Activated T-helper 1 cell treated with anti-CD3 and anti-CD28 coated beads, Interleukin-12 subunit alpha, Interleukin-12 subunit beta, Interleukin-2, Interleukin-4 antibody, amounts not matched to agents 30 ng/mL and 10 ng/mL and 1 ng/mL, durations not matched to agents 14 hours and 24 hours and 36 hours (primary cell): ENCODE measurements at places on chromosomes 16 and 17.

GRCh38 chr17:29731589-29731929 lies 108.8 kb upstream of the CORO6 start:
- H3K27me3 ChIP-seq, result no peaks in the 10 kb centered on the region
- DNase-seq, result no peak
- H3K36me3 ChIP-seq, result peaks cover 15% of the 10 kb centered on the region
- peaks cover 46% of the 10 kb centered on the region for H3K4me1 ChIP-seq
- H3K4me3 ChIP-seq, result no peak overlapping the region

- peak overlapping the region; percentile 78 for H3K4me3 ChIP-seq
- peaks cover 1% of the 10 kb centered on the region for H3K27me3 ChIP-seq
- H3K4me1 ChIP-seq, result peaks cover 5% of the 10 kb centered on the region
- DNase-seq, result no peak
- H3K36me3 ChIP-seq, result no peaks in the 10 kb centered on the region
Measured at GRCh38 chr17:40364906-40365305, 369 bp upstream of the GJD3 start.

GRCh38 chr17:42135664-42136653 lies 13.4 kb downstream of the HSPB9 start:
- H3K27ac ChIP-seq, result peak overlapping the region; percentile 40
- H3K4me3 ChIP-seq, result no peak overlapping the region
- H3K4me1 ChIP-seq, result peaks cover 47% of the 10 kb centered on the region
- H3K27me3 ChIP-seq, result no peaks in the 10 kb centered on the region
- no peak for DNase-seq

DNA sequence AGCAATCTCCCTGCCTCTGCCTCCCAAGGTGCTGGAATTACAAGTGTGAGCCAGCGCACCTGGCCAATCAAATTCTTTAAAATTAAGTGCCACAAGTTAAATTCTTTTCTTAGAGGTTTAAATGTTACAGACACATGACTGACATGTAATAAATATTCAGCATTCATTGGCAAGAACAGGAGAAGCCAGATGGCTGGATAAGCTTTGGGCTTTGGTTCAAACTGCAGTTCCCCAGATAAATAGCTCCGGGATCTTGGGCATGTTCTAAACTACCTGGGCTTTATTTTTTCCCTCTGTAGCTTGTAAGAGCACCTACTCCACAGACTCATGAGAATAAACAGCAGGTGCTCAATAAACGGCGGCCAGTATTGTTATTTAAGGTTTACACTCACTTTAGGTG lies 34.1 kb downstream of the ABAT start:
- peaks cover 5% of the 10 kb centered on the region for H3K27me3 ChIP-seq
- DNase-seq, result no peak
- no peaks in the 10 kb centered on the region for H3K4me1 ChIP-seq

- H3K4me3 ChIP-seq, result no peak overlapping the region
- no peak for DNase-seq
- peaks cover 21% of the 10 kb centered on the region for H3K36me3 ChIP-seq
- no peak overlapping the region for H3K27ac ChIP-seq
- H3K4me1 ChIP-seq, result no peaks in the 10 kb centered on the region
Measured at GRCh38 chr17:60445144-60445543, 22.9 kb downstream of the CHCT1 start.

GRCh38 chr16:87809150-87809902 lies 43.5 kb upstream of the KLHDC4 start:
- no peak overlapping the region for H3K27ac ChIP-seq
- H3K36me3 ChIP-seq, result no peaks in the 10 kb centered on the region
- H3K27me3 ChIP-seq, result peaks cover 1% of the 10 kb centered on the region
- DNase-seq, result no peak
- no peak overlapping the region for H3K4me3 ChIP-seq

DNA sequence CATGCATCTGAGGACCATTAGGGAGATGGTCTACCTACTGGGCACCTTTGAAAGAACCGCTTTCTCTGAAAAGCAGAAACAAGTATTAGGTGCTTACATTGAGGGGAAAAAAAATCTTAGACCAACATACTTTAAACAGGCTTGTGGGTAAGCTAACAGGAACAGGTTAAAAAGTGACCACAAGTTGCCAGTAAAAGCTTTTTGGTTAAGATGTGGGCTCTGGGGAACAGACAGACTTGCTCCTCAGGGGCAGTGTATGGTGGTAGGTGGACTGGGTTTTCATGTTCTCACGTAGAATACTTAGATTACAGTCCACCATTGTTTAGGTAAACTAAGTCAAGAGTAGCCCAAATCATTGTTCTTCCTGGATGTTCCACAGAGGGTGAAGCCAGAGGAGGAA lies 41.2 kb downstream of the REXO5 start:
- peaks cover 10% of the 10 kb centered on the region for H3K36me3 ChIP-seq
- no peak overlapping the region for H3K4me3 ChIP-seq
- no peaks in the 10 kb centered on the region for H3K27me3 ChIP-seq
- H3K27ac ChIP-seq, result no peak overlapping the region

DNA sequence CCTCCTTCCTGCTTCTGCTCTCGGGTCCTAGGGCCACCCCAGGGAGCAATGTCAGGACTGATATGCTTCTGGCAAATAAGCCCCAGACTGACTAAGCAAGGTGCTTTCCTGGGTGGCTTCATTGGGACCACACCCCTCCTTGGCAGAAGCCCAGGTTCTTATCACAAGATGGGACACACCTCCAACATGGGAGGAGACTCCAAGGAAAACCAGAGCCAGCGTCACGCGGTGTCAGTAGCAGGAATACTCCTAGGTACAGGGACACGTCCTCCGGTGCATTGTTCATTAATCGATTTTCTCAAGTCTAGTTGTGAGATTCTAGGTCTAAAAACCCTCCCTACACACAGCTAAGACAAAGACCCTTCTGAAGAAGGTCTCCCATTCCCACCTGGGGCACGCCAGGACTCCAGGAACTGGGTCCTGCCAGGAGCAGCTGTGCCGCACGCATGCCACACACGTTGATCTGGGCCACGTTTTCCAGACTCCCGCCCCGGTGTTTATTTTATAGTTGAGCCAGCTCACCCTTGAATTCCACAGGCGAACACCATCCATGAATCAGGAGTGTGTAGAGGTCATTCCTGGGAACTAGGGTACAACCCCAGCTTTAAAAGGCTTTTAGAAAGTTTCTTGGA lies 30.8 kb downstream of the FA2H start:
- H3K27me3 ChIP-seq, result peaks cover 8% of the 10 kb centered on the region
- no peaks in the 10 kb centered on the region for H3K4me1 ChIP-seq
- H3K4me3 ChIP-seq, result no peak overlapping the region

GRCh38 chr16:87968541-87968940 lies 17.3 kb downstream of the BANP start:
- DNase-seq, result no peak
- H3K4me1 ChIP-seq, result peaks cover 34% of the 10 kb centered on the region
- no peak overlapping the region for H3K4me3 ChIP-seq
- H3K27me3 ChIP-seq, result no peaks in the 10 kb centered on the region

DNA sequence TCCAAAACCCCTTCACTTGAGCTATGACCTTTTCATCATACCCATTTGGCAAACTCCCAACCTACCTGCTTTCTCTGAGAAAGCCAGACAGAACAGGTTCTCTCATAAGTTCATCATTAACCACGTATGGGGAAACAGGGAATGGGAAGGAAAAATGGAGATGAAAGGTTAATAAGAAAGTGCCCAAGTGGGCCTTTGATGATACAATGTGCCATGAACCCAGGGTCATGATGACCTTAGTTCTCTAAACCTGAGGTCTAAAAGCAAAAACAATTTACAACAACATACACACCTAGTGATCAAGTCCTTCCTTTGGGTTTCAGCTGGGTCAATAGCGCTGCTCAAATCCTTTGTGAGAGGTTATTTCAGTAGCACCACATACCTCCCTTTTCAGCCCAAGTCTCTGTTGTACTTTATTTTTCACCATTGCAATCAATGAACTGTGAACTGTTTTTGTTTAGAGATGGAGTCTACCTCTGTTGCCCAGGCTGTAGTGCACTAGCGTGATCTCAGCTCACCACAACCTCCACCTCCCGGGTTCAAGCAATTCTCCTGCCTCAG lies 14.5 kb upstream of the RANGRF start:
- H3K4me3 ChIP-seq, result no peak overlapping the region
- no peak for DNase-seq
- no peak overlapping the region for H3K27ac ChIP-seq
- no peaks in the 10 kb centered on the region for H3K4me1 ChIP-seq
- H3K36me3 ChIP-seq, result peaks cover 14% of the 10 kb centered on the region

- DNase-seq, result no peak
- H3K36me3 ChIP-seq, result peaks cover 13% of the 10 kb centered on the region
- H3K27me3 ChIP-seq, result no peaks in the 10 kb centered on the region
Measured at GRCh38 chr16:53515259-53515658, 12.2 kb upstream of the AKTIP start.

DNA sequence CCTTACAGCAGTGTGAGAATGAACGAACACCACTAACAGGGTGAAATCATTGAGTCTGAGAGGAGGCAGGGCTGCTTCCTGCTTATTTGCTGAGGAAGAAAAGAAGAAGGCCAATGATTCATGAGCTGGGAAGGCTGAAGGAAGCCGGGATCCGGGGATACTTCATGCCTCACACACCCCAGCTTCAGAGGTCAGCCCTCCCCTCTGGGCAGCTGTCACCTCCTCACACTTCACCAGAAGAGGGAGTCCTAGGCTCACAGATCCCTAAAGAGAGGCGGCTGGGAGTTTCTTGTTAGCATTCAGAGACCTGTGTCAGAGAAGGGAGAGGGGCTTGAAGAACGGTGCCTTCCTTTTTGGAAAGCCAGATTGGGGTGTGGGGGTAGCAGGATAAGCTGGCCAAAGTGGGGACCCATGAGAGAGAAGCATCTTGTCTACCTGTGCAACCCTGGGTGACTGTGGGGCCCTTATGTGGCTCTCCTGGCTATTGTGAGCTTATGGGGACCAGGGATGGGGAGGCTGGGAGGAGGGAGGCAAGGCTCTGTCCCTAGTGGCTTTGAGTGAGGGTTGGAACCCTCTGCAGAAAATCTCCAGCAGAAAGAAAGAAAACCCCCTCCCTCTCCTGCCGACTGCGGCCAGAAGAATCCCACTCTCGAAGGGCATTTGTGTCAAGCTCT lies 94.6 kb downstream of the RGS9 start:
- H3K4me3 ChIP-seq, result no peak overlapping the region
- no peak overlapping the region for H3K27ac ChIP-seq
- peak; percentile 42 for DNase-seq
- H3K4me1 ChIP-seq, result peaks cover 34% of the 10 kb centered on the region
- peaks cover 2% of the 10 kb centered on the region for H3K36me3 ChIP-seq

DNA sequence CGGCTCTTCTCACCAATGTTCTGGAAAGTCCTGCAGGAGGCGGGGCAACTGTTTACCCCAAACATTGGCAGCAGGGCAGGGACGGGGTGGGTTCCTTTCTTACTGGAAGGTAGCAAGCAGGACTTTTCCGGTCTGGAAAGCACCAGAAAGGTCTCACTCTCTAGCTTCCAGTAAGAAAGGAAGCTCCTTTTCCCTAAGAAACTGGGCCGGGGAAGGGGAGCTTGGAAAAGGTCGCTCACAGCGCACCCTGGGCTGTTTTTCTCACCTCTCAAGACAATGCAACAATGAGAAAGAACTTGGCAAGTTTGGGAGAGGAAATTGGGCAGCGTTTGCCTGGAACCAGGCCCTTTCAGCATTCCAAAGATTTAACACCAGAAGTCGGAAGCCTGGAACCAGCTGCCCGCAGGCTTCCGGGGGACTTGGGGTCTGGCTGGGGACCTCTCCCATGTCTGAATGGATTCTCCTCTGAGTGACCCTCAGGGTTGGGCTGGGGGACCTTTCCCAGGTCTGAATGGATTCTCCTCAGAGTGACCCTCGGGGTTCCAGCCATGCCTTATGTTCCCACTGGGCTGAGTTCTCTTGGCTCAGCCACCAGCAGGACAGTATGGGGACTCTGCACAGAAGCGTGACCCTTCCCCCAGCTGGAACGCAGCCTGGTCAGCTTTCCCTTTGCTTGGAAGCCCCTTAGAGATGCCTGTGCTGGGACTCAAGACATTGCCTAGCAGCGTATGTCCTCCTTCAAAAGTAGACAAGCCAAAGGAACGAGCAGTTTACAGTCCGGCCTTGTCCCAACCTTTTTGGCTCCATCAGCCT lies 166.5 kb upstream of the PLCG2 start:
- H3K27me3 ChIP-seq, result no peaks in the 10 kb centered on the region
- H3K27ac ChIP-seq, result no peak overlapping the region
- peaks cover 12% of the 10 kb centered on the region for H3K4me1 ChIP-seq
- peaks cover 6% of the 10 kb centered on the region for H3K36me3 ChIP-seq

- H3K27me3 ChIP-seq, result no peaks in the 10 kb centered on the region
- DNase-seq, result no peak
- peaks cover 10% of the 10 kb centered on the region for H3K36me3 ChIP-seq
- H3K27ac ChIP-seq, result peak overlapping the region; percentile 77
- H3K4me3 ChIP-seq, result peak overlapping the region; percentile 40
Measured at GRCh38 chr17:48442819-48443218, 12.8 kb upstream of the SKAP1 start.

DNA sequence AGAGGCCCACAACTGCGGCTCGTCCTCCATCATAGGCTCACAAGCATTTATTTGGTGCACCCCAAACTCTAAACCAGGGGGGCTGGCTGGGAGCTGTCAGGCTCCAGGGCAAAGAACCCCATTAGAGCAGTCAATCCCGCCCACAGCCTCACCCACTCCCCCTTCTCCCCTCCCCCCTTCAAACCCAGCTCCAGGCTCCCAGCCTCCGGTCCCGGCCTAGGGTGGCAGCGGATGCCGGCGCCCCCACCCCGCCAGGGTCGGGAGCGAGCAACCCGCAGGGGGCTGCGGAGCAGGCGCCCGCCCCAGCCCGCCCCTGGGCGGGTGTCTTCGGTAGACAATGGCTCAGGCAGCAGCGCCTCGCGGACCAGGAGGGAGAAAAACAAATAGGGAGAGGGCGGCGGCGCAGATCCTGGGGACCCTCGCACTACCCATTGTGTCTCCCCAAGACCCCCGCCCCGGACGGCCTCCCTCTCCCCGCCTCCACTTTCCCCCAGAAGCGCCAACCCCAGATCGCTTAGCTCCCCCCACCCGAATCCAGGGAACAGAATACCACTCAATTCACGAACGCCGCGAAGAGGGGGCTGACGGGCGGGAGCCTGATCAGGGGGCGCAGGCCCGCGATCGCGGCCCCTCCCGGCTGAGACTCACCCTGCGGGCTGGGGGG lies 572 bp downstream of the FAM171A2 start:
- peaks cover 49% of the 10 kb centered on the region for H3K27me3 ChIP-seq
- H3K4me1 ChIP-seq, result no peaks in the 10 kb centered on the region
- peak overlapping the region; percentile 78 for H3K4me3 ChIP-seq

DNA sequence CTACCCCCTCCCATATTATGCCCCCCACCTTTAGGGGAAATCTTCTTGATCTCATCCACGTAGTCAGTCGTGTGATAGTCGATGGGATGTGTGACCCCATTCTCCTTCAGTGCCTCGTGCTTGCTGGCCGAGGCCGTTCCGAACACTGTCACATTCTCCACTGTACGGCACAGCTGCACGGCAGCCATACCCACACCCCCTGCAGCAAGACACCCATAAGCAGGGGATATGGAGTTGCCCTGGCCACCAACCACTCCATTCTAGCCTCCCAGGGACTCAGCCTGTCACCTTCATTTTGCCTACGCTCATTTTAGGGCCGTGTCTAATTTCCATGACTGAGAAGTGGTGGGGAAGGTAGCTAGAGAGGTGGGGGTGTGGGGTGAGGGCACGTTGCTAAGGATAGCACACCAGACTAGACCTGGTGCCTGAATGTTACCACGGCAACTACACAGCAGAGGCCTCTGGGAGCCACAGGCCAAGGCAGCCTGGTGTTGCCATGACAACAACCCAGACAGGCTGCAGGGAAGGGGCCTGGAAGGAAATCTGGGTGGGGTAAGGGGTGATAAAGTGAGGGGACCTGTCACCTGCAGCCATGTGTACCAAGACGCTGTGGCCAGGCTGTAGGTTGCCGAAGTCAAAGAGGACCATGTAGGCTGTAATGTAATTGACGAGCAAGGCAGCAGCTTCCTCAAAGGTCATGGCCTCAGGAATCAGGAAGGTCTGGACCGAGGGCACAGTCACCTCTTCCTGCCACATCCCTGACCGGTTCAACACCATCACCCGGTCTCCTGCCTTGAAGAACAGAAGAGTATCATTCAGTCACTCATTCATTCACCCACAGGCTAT lies 4.0 kb downstream of the VAT1 start:
- H3K27me3 ChIP-seq, result peaks cover 8% of the 10 kb centered on the region
- no peak overlapping the region for H3K27ac ChIP-seq
- peak; percentile 24 for DNase-seq
